Endothelial cell (in vitro differentiated cells): ENCODE measurements at places on chromosomes 3 and 15.

GRCh38 chr15:96327155-96327741 lies 3.3 kb upstream of the NR2F2 start:
- no peak for DNase-seq

DNA sequence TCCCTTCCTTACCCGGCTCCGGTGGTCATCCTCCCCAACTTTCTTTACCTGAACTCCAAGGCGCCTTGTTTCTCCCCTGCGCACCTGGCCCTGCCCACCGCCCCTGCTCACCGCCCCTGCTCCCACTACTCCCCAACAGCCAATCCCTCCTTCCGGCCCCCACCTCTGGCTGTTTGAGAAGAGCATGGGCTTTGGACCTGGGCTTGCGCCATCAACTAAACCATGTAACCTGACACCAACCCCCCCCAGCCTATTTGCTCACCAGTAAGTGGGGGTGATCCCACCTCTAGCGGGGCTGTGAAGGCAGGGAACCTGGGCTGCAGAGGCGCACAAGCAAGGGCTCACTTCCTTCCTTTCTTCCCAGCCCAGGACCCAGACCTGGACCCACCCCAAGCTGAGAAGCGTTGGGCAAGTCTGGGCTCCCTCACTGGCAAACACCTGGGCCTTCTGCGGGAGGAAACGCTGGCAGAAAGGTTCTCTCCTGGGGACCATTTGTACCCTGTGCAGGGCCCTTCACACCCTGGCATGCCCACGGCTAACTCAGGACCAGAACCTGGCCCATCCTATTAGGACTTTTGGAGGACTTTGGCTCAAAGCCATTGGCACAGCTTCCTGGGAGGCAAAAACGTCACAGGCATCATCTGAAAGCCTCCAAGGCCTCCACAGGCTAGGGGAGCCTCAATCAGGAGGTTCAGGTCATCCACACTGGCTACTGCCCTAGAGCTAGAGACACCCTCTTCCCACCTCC lies at the start of gene PLXNB1:
Gene PLXNB1 (minus strand): TSS at position 127 of the 748 bp plus-strand sequence. CDS start 5,475 bp downstream, outside the sequence.
- peak; percentile 23 for DNase-seq

GRCh38 chr15:33354411-33354810 lies 43.6 kb downstream of the RYR3 start:
- DNase-seq: no peak

DNA sequence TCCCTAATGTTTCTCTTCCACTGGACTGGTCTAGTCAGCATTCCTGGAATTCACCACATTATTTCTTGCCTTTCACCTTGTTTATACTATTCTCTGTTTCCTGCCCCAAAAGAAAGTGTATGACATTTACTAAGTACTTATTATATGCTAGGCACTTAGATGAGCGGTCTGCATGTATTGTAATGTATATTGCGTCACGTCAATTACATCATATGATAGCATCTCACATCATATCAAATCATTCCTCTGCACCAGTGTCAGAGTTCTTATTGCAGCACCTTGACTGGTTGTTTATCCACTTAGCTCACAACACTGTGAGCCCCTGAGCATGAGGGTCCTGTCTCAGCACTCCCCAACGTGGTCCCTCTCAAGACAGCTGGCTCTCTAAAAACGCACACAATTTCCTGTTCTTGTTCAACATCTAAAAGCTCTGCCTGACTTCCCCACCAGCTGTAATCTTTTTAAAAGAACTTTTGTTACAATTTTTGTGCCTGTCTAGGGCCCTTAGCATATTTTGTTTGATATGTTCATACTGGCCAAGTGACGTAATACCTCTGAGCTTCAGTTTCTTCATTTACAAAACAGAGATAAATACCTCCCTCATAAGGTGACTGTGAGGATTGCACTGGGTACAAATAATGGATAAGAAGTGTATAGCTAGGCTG lies 58.8 kb downstream of the ARHGAP31 start:
- DNase-seq: no peak

GRCh38 chr15:78306176-78306774 lies 6.9 kb upstream of the SKIC8 start:
- DNase-seq: no peak

GRCh38 chr3:36418296-36418695 lies 38.0 kb downstream of the STAC start:
- DNase-seq: no peak

- DNase-seq: no peak
Observed at GRCh38 chr3:49511639-49512038, 41.6 kb downstream of the DAG1 start.

GRCh38 chr15:98755138-98755537 lies 106.8 kb downstream of the IGF1R start:
- DNase-seq: no peak

DNA sequence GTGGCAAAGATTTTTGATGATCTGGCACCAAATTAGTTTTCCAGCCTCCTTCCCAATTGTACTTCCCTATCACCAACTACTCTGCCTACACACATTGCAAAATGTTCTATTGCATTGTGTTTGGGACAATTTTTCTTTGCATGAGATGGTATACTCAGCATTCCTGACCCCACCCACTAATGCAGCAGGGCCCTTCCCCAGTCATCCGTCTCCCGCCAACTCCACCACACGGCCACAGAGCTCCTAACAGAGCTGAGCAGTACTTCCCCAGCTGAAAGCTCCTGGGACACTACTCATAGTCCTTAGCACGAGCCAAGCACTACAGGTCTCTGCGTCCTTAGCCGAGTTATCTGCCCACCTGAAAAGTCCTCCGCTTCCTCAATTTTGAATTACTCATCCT lies 34.2 kb downstream of the TXNRD3 start:
- DNase-seq: no peak

GRCh38 chr15:42146551-42147430 lies 9.6 kb downstream of the PLA2G4F start:
- no peak for DNase-seq

- DNase-seq: no peak
Observed at GRCh38 chr3:195113536-195114425, 157.2 kb downstream of the XXYLT1 start.

- DNase-seq: no peak
Observed at GRCh38 chr15:68003297-68003696, 50.8 kb upstream of the PIAS1 start.

GRCh38 chr3:153348457-153349107 lies 186.6 kb downstream of the RAP2B start:
- no peak for DNase-seq

DNA sequence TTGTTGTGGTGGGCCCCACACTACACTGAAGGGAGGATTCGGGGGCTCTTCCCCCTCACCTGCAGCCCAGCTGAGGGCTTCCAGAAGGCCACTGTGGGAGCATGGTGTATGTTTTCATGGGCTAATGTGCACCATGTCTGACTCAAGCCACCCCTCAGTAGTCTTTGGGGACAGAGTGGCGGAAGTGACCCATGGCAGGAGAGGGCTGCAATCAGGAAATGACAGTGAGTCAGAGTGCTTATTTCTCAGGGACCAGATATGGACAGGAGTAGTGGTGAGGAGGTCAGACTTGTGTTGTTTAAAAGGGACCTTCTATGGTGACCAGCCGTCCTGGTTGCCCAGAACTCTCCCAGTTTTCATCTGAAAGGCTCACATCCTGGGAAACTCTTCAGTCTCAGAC lies 32.8 kb upstream of the SLC9A9 start:
- no peak for DNase-seq

GRCh38 chr3:43762451-43762850 lies 71.7 kb downstream of the ABHD5 start:
- no peak for DNase-seq

DNA sequence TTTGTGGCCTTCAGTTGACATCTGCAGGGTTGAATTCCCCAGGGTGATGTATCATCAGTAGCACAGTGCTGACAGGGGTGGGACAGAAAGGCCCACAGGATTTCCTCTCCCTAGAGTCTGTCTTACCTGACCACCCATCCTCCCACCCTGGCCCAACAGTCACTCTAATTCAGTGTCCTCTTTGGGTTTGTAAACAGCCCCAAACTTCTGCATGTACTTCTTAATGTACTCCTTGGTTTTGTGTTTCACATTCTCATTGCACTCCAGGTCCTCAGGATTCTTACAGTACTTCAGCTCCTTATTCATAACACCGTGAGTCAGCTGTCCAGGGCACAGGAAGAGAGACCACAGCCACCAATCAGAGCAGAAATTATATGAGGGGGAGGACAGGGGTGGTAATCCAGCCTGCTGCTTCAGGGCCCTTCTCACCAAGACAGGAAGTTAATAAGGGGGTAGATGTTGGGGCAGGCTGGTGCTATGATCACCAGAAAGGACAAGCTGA lies 37.5 kb downstream of the NBEAL2 start:
- no peak for DNase-seq

- DNase-seq: peak; percentile 57
Observed at GRCh38 chr3:127628788-127629466, at the start of gene PODXL2. Gene PODXL2, plus strand, starts transcription at chr3:127629185. Its CDS starts 35 bp downstream, at chr3:127629220.

DNA sequence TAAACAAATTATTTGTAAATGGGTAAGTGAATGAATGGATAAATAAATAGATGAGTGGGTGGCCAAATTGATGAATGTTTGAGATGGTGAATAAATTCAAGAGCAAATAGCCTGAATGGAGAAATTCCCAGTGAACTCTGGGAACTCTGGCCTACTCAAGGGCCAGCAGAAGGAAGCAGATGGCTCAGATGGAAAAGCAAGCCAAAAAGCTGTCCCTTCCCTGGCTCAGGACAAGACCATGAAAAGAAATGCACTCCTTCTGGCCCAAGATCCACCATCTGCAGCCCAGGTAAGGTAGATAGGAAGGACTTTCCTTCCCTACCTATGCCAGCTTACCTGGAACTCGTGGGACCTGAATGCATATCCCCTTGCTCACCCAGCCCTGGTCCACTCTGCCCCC lies 37.6 kb upstream of the CLDN18 start:
- no peak for DNase-seq

DNA sequence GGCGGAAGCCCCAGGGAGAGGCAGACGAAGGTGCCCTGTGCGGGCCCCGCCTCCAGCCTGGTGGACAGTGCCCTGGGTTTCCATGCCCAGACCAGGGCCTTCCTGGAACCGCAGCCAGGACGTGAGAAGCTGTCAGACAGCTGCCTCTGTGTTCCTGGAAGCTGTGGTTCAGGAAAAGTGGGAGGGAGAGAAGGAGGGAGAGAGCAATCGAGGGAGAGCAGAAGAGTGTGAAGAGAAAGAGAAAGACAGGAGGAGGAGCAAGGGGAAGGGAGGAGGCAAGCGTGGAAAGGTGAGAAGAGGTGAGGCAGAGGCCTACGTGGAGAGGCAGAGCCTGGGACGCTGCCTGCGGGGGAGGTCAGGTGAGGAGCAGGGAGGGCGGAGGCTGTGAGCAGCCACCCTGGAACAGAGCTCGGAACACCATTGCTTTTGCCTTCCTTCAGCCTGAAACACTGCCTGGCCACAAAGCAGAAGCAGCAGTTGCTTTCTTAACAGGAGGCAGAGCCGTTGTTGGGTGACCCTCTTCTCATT lies 18.6 kb downstream of the ZDHHC19 start:
- no peak for DNase-seq

GRCh38 chr3:175659670-175660350 lies 800.7 kb downstream of the NAALADL2 start:
- DNase-seq: no peak

GRCh38 chr3:30948426-30948825 lies 54.0 kb upstream of the GADL1 start:
- DNase-seq: no peak

GRCh38 chr3:46993986-46994385 lies 14.5 kb downstream of the NBEAL2 start:
- DNase-seq: no peak

DNA sequence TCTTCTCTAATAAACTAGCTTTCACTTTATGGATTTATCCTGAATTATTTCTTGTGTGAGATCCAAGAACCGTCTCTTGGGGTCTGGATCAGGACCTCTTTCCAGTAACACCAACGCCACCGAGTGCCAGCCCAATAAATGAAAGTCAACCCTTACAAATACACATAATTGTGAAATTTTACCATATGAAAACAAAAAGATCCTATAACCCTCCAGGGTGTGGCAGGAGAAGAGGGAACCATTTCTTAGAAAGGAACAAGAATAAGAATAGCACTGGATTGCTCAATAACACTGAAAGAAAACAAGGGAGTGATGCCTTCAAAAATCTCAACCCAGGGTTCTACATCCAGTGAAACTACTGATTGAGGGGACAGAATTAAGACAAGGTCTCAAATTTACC lies 51.6 kb upstream of the ACKR4 start:
- DNase-seq: no peak

- DNase-seq: no peak
Observed at GRCh38 chr3:126567696-126568438, 9.1 kb upstream of the C3orf22 start.

GRCh38 chr3:113339616-113340244 lies 101.6 kb downstream of the CFAP44 start:
- no peak for DNase-seq

GRCh38 chr15:49379996-49380395 lies 43.0 kb upstream of the FGF7 start:
- no peak for DNase-seq

GRCh38 chr15:39579487-39580116 lies 1.3 kb upstream of the THBS1 start:
- DNase-seq: peak; percentile 59

DNA sequence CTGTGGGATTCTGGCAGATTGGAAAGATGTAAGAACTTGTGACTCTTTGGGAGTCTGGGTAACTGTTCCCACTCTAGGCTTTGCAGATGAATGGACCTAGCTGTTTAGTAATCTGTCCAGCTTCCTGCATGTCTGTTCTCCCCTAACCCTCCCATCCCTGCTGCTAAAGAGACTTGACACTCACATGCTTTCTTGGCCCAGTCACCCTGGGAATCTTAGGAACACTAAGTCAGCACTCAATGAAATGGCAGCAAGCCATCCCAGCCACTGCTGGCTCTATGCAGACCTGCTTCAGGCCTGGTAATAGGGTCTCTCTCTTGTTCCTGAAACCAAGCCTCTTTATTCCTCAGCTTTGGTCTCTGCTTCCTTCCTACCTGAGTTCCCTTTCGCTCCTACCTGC lies 63.7 kb upstream of the THSD4 start:
- DNase-seq: no peak

DNA sequence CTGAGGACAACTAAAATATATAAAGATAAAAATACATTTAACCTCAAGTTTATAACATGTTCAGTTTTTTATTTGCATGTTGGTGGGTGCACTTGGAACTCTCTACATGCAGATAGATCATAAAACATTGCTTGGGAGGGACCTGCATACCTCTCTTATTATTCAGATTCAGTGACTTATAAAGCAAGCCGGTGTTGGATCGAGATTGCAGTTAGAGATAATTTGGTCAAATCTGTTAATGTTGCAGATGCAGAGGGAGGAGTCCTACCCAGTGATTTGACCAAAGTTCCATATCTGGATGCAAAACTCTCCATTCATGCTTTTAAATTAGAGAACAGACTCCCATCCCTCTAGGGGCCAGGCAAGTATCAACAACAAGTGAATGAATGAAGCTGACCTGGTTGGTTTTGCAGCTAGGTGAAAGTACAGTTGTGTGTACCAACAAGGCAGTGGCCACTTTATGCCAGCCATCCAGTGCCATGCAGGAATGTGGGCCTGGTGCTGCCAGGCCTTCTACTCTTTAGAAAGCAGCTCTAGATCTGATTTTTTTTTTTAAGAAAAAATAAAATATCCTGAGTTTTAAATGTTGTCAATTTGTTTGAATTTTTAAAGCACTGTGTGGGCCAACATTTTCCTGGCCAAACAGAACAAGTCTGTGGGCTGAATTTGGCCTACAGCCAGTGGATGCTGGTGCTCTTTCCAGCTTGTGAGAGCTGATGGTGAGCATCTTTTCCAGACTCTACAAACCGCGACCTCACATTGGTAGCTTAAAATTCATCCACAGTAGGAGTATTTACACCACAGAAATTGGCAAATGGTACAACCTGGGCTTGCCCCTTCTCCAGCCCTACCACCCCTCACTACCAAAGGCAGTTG lies 12.3 kb downstream of the CDIN1 start:
- no peak for DNase-seq

- DNase-seq: no peak
Observed at GRCh38 chr15:85114886-85115285, 133.2 kb downstream of the PDE8A start.
